ENCODE measurements at places on chromosomes 3 and 15. TPM values are rescaled to one million over a fixed set of nuclear protein-coding genes. Genes with fewer than 3 reads are reported as not detected.

The C3orf80 gene
- 0.44 TPM for total RNA-seq

The TRIM71 gene
- 95.2 TPM for total RNA-seq

The AADAC gene
- total RNA-seq, result not detected

The DLG1 gene
- 91.4 TPM for total RNA-seq

The TMEM207 gene
- not detected for total RNA-seq

The EAF1 gene
- total RNA-seq, result 24.9 TPM

The CLRN1 gene
- not detected for total RNA-seq

The SEMA3G gene
- total RNA-seq, result 5.2 TPM

The CHRD gene
- 3.2 TPM for total RNA-seq

The THRB gene
- 0.77 TPM for total RNA-seq

The GOLGA8S gene
- total RNA-seq, result 0.33 TPM

The XYLB gene
- 12.0 TPM for total RNA-seq

The TNNC1 gene
- 0.45 TPM for total RNA-seq

The ROPN1 gene
- total RNA-seq, result not detected

The ACP3 gene
- not detected for total RNA-seq

The TM4SF1 gene
- not detected for total RNA-seq

The CTXN2 gene
- 0.18 TPM for total RNA-seq

The GPR149 gene
- total RNA-seq, result not detected

The LRRN1 gene
- total RNA-seq, result 77.6 TPM

The SNAPC5 gene
- 22.9 TPM for total RNA-seq

The GABRA5 gene
- total RNA-seq, result 0.61 TPM

The EFCAB12 gene
- 4.0 TPM for total RNA-seq

The CXCR6 gene
- not detected for total RNA-seq

The TGM5 gene
- not detected for total RNA-seq

Data from neural crest cell (in vitro differentiated cells).